ENCODE measurements at places on chromosomes 16 and 17. TPM values are rescaled to one million over a fixed set of nuclear protein-coding genes. Genes with fewer than 3 reads are reported as not detected.

The ACLY gene
- 106 TPM for total RNA-seq

The PRRT2 gene
- 10.9 TPM for total RNA-seq

The TBC1D3G gene
- total RNA-seq: not detected

The C17orf50 gene
- total RNA-seq: not detected

The PPM1E gene
- 0.06 TPM for total RNA-seq

The NPIPB9 gene
- 2.8 TPM for total RNA-seq
